ENCODE measurements at places on chromosomes 2 and 18. TPM values are rescaled to one million over a fixed set of nuclear protein-coding genes. Genes with fewer than 3 reads are reported as not detected.

The LOXHD1 gene
- not detected for total RNA-seq

The ORMDL1 gene
- 67.5 TPM for total RNA-seq

The KCNK3 gene
- 0.84 TPM for total RNA-seq

- no peak for DNase-seq
Measured at GRCh38 chr2:38723173-38723572, 28.0 kb downstream of the SRSF7 start.

DNA sequence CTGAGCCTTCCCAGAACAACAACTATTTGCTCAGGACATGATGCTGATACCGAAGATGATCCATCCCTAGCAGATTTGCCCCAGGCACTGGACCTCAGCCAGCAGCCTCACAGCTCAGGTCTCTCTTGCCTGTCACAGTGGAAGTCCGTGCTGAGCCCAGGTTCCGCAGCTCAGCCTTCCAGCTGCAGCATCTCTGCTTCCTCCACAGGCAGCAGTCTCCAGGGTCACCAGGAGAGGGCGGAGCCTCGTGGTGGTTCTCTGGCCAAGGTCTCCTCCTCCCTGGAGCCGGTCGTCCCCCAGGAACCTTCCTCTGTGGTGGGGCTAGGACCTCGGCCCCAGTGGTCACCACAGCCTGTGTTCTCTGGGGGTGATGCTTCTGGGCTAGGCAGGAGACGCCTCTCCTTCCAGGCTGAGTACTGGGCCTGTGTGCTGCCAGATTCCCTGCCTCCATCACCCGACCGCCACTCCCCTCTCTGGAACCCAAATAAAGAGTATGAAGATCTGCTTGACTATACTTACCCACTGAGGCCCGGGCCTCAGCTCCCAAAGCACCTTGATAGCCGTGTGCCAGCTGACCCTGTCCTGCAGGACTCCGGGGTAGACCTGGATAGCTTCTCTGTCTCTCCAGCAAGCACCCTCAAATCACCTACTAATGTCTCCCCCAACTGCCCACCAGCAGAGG, 15.4 kb downstream of the CEP68 start:
- no peak for DNase-seq

DNA sequence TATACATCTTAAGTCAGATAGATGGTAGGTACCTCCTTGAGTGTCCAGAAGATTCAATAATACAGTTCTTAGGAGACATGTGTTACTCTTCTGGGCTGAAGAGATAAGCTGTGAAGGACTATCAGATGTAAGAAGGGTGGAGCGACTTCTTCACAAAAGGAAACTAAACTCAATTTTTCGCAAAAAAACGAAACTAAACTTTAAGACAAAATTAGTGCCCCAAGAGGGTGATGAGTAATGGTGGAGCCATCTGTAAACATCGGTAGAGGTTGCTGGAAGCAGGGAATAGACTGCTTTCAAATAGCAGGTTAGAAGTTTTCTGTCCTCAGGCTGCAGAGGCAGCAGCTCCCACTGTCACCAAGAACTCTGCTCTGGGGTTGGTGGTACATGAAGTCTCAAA, 111.6 kb upstream of the TACR1 start:
- DNase-seq, result no peak

- no peak for DNase-seq
Measured at GRCh38 chr2:125254010-125254409, 1228.9 kb downstream of the CNTNAP5 start.

DNA sequence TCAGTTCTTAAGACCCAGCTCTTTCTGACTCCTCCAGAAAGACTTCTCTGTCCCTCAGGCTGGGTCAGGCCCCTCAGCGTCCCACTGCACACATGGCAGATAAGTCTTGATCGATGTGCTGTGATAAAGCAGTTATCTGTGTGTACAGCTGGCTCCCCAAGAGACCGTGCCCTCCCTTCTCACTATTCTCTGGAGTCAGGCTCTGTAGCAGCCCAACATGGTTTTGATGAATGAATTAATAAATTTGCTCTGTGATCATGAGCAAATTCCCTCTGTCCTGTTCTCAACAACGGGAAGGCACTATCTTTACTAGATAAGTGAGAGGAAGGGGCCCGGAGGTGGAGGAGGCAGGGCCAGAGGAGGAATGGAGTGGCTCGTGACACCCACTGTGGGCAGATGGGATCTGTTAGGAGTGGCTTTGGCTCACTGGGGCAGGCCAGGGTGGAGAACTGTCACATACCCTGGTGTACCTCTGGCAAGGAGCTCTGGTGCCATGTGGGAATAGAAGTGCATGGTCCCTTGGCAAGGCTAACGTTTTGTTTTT, 48.3 kb downstream of the ZFP36L2 start:
- DNase-seq, result no peak

DNA sequence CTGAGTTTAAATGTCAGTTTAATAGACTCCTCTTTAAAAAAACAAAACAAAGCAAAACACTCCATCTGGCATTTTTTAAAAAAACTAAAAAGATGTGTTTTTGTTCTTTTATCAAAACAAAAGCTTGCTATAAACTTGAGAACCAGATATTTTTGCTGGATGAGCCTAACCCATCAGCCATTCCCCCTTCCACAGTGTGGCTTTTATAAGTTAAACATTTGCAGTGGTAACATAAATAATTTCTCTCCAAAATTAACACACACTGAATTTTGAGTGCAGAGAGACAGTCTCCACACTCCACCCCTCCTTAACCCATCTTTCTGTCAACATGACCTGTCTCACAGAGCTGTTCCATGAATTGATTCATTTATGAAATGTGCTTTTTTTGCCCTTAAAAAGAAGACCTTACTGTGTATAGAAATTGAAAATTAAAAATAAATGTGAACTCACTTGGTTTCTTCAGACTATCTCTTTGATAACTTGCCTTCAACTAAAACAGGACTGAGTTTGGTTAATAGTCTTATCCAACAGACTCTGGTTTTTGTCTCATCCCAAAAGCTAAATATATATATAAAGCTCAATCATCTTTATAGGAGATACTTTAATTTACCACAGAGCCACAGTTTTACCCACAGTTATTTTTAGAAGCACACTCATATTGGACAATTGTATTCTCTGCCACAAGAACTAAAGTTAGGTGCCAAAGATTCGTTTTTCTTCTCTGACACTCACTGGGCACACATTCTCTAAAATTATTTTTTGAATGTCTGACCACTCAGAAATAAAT, 64.8 kb upstream of the STK39 start:
- DNase-seq, result no peak

DNA sequence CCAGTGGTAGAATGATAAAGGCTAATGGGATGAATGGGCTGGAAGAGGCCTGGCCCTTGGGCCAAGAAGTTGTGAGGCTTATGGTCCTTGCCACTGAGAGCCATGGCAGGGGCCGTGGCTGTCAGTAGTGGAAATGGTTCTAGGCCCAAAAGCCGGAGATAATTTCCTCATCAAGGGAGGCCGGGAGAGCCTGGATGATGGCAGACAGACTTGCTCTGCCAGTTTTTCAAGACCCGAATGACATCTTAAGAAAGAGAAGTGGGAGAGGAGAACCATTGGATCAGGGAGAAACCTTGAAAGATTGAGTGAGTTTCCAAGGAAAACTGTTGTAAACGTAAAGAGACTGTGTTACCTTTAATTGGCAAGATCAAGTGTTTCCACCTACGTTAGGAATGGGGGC, 46.3 kb upstream of the VPS54 start:
- DNase-seq, result no peak

- no peak for DNase-seq
Measured at GRCh38 chr2:73983322-73984202, 1.1 kb upstream of the TET3 start.

DNA sequence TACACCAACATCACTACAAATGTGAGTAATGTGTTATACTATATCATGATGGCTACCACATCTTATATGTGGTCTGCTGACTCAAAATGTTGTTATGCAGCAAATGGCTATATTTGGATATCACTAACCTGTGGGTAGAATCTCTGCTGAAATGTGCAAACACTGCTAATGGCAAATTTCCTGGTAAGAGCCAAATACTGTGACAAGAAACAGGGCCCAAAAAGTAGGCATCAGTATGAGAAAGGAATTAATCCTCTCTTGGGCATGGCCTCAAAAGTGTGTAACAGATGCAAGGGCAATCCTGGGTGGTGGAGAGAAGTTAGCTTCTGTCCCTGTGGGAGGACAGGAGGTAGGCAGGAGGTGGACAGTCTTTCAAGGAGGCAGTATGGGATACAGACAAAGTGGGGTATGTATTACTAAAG, 13.3 kb downstream of the ATF2 start:
- no peak for DNase-seq
